Effector CD8-positive, alpha-beta T cell (primary cell): ENCODE measurements at places on chromosomes 13 and 19.
A peak's percentile ranks its signal among the peaks of the same experiment; 100 is the strongest.

DNA sequence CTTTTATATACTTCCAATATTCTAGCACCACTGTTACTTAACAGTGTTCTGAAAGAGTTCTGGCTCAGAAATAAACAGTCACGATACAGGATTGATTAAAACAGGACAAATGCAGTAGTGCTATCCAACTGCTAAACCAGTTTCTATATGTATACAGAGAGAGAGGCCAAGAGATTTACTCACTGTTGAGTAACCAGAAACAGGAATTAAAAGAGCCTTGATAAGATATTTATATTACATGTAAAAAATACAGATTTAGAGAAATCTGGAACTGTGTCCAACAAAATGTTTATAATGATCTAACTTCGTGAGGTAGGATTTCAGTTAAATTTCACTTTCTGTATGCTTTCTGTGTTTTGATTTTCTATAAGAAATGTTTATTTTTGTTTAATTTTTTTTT is 116.6 kb downstream of the CDK8 start:
- no peak for DNase-seq

DNA sequence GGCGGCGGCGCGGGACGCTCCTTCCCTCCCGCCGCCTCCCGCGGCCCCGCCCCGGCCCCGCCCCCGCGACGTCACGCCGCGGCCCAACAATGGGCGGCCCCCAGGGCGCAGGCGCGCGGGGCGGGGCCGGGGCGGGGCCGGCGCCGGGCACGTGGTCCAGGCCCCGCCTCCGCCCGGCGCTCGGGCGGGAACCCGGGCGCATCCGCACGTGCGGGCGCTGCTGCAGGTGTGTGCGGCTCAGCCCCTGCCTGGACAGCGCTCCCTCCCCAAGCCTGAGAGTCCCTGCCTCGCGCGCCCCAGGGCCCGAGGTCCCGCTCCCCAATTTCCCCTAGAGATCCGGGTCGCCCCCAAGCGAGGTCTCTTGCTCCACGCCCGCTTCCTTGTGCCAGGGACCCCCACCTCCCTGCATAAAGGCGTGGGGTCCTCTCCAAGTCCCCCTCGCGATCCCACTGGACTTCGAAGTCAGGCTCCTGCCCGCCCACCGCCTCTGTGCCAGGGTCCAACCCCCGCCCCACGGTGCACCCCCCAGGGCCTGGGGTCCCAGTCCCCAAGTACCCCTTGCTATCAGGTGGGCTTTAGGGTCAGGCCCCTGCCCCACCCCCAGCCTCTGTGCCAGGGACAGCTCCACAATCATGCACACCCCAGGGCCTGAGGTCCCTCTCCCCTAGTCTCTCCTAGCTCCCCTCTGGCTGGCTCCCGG is at the start of gene MEX3D:
TSS of gene MEX3D (minus strand) at position 6 of the 700 bp plus-strand sequence. CDS start 267 bp downstream, outside the sequence.
- peak; percentile 75 for DNase-seq

DNA sequence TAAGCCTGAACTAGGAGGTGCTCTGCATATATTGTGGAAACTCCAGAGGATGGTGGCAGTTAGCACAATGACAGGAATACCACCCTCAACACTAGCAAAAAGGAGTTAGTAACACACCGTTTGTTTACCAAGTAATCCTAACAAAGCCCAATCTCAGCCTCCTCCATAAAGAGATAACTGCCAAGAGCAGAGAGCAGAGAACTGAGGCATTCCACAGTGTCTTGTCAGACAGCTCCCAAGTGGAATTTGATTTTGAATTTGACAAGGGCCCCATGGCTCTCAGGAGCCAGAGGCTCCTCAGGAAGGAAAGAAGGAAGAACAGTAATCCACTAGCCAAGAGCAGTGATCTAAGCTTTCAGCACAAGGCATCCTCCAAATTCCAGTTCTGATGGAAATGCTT is 298.6 kb downstream of the DCLK1 start:
- DNase-seq, result no peak

DNA sequence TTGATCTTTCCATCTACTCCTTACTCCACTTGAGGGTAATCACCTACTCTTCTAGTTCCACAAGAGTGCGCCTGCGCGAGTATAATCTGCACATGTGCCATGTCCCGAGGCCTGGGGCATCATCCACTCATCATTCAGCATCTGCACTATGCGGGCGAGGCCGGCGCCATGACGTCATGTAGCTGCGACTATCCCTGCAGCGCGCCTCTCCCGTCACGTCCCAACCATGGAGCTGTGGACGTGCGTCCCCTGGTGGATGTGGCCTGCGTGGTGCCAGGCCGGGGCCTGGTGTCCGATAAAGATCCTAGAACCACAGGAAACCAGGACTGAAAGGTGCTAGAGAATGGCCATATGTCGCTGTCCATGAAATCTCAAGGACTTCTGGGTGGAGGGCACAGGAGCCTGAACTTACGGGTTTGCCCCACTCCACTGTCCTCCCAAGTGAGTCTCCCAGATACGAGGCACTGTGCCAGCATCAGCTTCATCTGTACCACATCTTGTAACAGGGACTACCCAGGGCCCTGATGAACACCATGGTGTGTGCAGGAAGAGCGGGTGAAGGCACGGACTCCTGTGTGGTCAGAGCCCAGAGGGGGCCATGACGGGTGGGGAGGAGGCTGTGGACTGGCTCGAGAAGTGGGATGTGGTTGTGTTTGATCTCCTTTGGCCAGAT is 2.7 kb upstream of the KLK2 start:
- DNase-seq, result no peak

GRCh38 chr13:61728471-61728870 is 312.8 kb upstream of the PCDH20 start:
- DNase-seq, result no peak

- peak; percentile 70 for DNase-seq
These were observed 61.3 kb downstream of the CELF5 start for GRCh38 chr19:3285647-3286176.

GRCh38 chr19:2144190-2144589 is 7.2 kb downstream of the AP3D1 start:
- no peak for DNase-seq

DNA sequence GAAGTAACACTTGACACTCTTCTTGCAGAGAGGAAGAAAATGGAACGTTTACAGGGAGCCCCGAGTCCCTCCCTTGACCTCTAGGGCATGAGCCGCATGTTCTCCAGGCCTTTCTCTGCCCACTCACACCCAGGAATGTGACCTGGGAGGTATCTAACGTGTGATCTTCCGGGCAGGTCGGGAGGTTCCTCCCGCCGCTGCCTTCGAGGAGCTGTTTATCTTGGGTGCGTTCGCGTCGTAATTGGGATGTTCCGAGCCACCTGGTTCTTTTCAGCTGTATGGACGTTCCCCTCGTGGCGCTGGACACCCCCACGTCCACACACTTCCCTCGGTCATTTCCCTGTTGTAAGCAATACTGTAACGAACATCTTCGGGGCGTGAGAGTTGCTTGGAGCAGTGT is 13.6 kb downstream of the ARID3A start:
- DNase-seq, result no peak
